Thoracic aorta (tissue), 2 donors: ENCODE measurements at places on chromosomes 5 and 9. TPM values are rescaled to one million over a fixed set of nuclear protein-coding genes. Genes with fewer than 3 reads are reported as not detected.

DNA sequence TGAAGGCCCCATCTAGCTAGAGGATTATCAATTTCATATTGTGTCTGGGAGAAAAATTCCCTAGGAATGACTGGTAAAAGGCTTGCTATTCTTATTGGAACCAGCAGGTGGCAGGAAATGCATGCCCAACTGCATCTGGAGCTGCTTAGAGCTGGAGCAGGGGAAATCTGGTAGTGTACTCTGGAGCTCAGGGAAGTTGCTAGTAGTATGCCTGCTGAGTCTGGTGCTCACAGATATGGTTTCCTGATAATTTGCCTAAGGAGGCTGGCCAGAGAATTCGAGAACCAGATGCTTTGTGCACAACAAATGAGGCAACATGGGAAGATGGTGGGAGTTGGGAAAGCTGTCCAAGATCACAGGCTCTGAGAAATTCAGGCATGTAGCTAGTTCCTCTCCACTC lies 53.7 kb downstream of the G3BP1 start:
- H3K27me3 ChIP-seq, result no peaks in the 10 kb centered on the region
- H3K27ac ChIP-seq, result no peak overlapping the region
- no peak for DNase-seq
- no peak overlapping the region for H3K4me3 ChIP-seq

DNA sequence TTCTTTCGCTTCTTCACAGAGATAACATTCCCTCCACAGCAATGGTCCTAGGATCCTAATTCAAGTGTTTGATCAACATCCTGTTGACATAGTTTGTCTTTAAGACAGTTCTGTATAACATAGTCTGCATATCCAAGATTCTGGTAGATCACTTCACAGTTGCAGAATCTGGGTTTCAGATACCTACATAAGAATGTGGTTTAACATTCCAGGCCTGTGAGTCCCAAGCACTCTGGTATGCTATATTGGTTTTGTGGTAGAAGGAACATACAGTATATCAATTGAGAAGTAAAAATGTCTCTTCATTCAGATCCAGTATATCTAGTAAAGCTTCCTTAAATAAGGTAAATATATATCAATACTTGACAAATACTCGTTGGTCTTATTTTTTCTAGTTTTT lies 914.2 kb upstream of the CDH6 start:
- no peaks in the 10 kb centered on the region for H3K4me1 ChIP-seq
- H3K27me3 ChIP-seq, result no peaks in the 10 kb centered on the region
- no peak overlapping the region for H3K4me3 ChIP-seq

- H3K27me3 ChIP-seq, result no peaks in the 10 kb centered on the region
- no peak for DNase-seq
- H3K36me3 ChIP-seq, result no peaks in the 10 kb centered on the region
Observed at GRCh38 chr5:135739383-135739981, 95.0 kb upstream of the SLC25A48 start.

GRCh38 chr5:34751807-34752736 lies 86.9 kb upstream of the TTC23L start:
- peaks cover 32% of the 10 kb centered on the region for H3K4me1 ChIP-seq
- no peaks in the 10 kb centered on the region for H3K27me3 ChIP-seq
- no peak overlapping the region for H3K4me3 ChIP-seq
- no peaks in the 10 kb centered on the region for H3K36me3 ChIP-seq
- H3K27ac ChIP-seq, result no peak overlapping the region

GRCh38 chr5:161286066-161286655 lies 260.4 kb downstream of the GABRB2 start:
- no peak for DNase-seq
- no peaks in the 10 kb centered on the region for H3K36me3 ChIP-seq
- no peak overlapping the region for H3K27ac ChIP-seq
- no peaks in the 10 kb centered on the region for H3K27me3 ChIP-seq

- H3K36me3 ChIP-seq, result no peaks in the 10 kb centered on the region
- no peak overlapping the region for H3K4me3 ChIP-seq
- H3K27me3 ChIP-seq, result no peaks in the 10 kb centered on the region
Observed at GRCh38 chr5:8843771-8844170, 702.1 kb downstream of the SEMA5A start.

DNA sequence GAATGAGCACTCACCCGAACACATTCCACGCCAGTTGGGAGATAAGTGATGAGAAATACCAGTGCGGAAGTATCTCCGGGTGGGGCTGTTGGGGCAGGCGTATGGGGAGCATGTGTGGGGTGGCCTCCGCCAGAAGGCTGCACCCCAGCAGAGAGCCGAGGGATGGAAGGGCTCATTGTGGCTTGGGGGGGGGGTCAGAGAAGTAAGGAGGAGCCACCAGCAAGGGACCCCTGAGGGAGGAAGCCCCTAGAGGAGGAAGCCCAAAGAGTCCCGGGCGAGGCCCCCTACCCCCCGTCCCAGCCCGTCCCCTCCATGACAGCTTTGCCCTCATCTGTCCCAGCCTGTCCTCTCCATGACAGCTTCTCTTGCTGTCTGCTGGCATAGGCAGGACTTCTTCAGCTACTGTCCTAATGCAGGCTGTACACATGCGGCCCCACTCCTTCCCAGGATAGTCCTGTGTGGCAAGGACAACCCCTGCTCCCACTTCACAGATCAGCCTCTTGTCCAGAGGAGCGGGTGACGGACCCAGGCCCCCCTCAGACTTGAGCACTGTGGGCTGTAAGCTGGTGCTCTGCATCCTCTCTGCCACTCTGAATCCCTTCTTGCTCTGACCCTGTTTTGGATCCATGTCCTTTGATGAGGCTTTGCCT lies 239.6 kb downstream of the CACNA1B start:
- H3K4me1 ChIP-seq, result no peaks in the 10 kb centered on the region
- no peaks in the 10 kb centered on the region for H3K27me3 ChIP-seq
- no peak for DNase-seq
- no peak overlapping the region for H3K27ac ChIP-seq
- H3K36me3 ChIP-seq, result no peaks in the 10 kb centered on the region
- H3K4me3 ChIP-seq, result no peak overlapping the region

- no peak overlapping the region for H3K27ac ChIP-seq
- peaks cover 22% of the 10 kb centered on the region for H3K4me1 ChIP-seq
- no peak for DNase-seq
- no peak overlapping the region for H3K4me3 ChIP-seq
Observed at GRCh38 chr5:10524376-10525123, 39.3 kb upstream of the ANKRD33B start.

DNA sequence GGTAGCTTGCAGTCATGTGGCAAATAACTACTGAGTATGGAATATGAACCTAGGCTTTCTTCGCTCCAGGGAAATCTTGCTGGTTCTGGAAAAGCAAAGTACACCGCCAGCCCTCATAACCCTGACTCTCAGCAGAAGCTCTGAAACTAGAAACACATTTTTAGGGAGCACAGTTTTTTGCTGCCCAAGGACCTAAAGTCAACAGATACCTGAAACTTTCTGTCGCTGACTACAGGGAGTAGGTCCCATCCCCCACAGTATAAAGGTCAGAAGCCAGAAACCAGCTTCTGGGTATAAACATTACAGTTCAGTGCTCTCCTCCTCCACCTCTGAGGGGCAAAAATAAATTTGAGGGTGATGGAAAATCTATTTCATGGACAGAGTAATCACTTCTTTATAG lies 3.0 kb downstream of the ATOX1 start:
- no peak overlapping the region for H3K27ac ChIP-seq
- H3K4me3 ChIP-seq, result no peak overlapping the region
- H3K4me1 ChIP-seq, result peaks cover 38% of the 10 kb centered on the region
- no peaks in the 10 kb centered on the region for H3K36me3 ChIP-seq
- H3K27me3 ChIP-seq, result no peaks in the 10 kb centered on the region

The KCNV2 gene
- not detected for total RNA-seq

The BNC2 gene
- 16.1 TPM for total RNA-seq

The PRRX2 gene
- total RNA-seq, result 66.1 TPM

The TMEM215 gene
- total RNA-seq, result not detected

The PCDHA6 gene
- total RNA-seq, result 5.2 TPM

The DMRT1 gene
- not detected for total RNA-seq
